Right kidney (tissue), 9 donors: ENCODE measurements at places on chromosomes 2 and 18.

DNA sequence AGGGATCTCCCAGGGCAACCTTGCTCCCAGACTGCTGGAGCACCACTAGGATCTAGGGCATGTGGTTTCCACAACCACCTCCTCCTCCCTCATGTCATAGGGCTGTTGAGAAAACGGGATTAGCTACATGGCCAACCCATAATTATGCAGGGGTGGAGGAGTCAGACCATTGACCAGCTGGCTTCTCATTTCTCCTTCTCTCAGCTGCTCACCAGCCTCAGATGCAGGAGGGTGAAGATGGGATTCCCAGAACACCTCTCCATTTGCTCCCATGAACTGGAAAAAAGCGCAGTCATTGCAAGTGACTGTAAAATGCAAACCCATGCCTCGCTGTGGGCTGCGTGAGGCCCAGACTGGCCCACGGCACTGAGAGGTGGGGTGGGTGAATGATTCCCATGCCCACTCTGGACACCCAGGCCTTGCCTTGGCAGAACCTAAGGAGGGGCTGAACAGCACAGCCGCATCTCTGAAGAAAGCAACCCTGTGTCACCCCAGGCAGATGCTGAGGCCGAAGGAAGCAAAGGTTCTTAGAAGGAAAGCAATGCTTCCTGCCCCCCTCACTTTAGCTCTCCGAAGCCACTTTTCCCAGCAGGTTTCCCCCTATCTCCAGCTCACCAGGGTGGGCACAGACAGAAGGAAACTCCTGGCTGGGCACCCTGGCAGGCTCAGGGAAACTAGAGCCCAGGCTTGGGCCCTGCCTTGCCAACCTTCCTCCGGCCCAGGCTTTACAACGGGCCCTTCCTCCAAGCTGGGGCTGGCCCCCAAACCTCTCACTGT, 69.6 kb upstream of the RTN4 start:
- DNase-seq: no peak

DNA sequence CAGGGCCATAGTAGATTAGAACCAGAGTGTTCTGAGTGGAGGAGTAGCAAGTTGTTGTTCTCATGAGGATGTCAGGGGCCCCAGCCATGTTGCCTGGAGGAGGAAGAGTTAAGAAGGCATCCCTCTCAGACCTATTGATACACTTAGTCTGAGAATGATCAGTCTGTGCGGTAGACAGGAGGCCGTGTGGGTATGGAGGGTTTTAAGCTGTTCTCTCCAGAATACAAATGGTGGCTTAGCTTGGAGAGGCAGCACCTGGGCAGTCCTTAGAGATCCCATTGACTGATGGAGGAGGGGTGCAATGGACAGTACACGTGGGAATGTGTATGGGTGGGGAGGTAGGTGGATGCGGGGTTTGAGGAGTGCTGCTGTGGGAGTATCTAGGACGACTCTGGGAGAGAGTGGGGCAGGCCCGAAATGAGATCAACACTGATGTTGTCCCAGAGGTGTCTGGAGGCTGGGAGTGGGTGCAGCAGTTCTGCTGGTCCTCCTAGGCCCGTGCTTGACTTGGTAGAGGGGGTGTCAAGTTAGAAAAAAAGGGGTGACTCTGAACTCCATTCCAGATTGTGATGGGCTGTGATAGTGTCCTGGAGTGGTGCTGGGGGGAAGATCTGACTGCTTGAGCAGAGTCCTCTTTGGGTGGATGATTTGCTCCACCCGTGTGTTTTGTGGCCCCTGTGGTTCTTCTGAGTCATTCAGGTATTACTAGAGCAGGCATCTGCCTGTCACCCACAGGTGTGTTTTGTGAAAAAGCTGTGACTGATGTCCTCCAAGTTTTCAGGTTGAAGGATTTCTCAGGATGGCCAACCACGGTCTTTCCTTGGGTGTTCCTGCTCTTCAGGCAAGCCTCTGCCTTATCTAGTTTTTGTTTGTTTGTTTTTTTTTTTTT, 44.7 kb downstream of the C2orf42 start:
- no peak for DNase-seq

DNA sequence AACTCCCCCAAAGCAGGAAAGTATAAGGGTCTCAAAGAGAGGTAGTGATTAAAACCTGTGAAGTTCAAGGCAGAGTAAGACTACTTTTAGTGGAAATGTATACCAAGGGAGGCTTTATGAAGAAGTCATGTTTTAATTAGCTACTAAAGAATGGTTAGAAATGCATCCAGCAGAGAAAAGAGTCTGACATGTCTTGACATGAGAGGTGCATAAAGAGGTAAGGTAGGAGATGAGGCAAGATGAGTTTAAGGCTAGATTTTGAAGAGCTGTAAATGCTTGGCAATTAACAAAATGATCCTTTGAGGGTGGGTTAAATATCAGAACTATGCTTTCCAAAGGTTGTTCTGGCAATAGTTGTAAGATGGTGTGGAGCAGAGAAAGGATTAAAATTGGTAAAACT, 88.7 kb upstream of the WDSUB1 start:
- no peak for DNase-seq

DNA sequence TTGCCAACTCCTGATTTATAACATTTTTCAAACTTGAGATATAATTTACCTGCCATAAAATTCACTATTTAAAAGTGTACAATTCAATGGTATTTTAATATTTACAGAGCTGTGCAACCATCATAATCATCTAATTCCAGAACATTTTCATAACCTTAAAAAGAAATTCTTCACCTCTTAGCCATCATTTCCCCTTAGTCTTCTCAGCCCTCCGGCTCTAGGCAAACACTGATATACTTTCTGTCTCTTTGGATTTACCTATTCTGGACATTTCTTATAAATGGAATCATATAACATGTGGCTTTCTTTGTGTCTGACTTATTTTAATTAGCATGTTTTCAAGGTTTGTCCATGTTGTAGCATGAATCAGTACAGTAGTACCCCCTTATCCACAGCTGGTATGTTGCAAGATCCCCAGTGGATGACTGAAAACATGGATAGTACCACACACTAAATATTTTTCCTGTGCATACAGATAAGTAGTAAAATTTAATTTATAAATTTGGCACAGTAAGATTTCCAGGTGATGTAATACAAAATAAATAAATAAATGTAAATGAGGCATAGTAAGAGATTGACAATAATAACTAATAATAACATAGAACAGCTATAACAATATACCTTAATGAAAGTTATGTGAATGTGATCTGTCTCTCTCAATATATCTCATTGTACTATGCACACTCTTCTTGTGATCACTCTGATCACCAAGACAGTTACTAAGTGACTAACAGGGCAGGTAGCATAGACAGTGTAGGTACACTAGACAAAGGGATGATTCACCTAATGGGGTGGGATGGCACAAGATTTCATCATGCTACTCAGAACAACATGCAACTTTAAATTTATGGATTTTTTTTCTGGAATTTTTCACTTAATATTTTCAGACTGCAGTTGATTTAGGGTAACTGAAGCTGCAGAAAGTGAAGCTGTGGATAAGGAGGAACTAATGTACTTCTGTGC, 73.1 kb downstream of the RAB3GAP1 start:
- DNase-seq: no peak

GRCh38 chr18:77207540-77207939, 42.1 kb upstream of the GALR1 start:
- no peak for DNase-seq

GRCh38 chr2:1847846-1848598, 103.7 kb upstream of the PXDN start:
- DNase-seq: no peak

DNA sequence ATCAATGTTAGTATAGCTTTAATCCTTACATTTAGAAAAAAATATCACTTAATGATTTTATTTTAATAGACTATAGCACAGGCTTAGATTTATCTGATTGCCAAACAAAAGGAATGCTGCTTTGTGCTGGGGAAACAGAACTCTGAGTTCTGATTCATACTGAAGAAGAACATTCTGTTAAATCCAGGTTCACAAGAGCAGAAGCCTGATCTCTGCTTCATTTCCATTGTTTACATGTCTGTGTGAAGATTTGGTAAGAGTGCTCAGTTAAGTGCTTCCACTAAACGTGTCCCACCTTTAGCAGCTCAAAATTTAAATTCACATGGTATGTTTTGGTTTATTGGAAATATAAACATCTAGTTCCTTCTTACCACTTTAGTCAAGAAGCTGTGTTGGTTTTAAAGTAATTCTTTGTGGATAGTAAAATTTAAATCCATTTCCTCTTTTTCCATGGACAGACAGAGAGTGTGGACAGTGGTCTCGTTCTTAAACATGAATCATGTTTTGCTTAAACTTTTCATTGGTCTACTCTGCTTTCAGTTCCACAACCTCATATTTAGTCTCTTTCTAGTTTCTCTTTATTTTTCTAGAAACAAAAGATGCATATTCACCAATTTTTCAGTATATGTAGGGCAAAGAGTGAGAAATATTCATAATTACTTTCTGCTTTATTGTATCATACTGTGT, 59.1 kb downstream of the NYAP2 start:
- DNase-seq: no peak

DNA sequence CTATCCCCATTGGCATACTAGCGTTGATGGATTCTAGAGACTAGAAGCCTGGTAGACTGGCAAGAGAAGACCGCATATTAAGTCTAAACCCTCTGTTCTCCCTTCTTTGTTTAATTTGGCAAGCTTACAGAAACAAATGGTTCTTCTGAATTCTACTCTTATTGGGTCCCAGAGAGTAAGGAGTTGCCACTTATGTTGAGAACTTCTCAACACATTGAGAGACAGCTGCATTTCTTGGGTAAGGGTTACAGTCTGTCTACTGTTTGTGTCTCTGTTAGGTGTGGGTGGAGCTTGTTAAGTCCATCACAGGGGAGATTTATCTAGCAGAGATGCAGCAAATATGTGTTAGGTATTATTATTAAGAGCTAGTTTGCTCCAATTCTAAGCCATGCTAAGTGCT, 435.8 kb upstream of the MEIS1 start:
- no peak for DNase-seq

DNA sequence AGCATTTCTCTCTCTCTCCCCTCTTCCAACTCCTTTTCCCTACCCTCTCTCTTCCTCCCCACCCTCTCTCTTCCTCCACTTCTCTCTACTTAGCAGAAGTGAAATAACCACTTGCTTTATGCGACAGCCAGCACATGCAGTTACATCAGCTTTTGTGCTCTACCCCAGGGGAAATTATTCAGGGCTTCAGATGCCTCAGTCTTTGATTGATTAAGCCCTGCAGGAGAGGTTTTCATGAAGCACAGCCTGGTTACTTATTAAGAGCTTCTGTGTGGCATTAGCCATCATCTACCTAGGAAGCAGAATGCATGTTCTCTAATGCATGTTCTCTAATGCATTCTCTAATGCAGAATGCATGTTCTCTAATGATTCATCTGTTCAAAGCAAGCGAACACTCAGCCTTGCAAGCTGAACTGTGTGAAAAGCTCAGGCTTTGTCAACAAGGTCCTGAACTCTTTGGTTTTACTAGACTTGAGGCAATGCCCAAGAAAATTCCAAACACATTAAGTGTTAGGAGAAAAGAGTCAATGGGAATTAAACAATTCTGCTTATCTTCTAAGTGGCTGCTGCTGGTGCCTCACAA, 56.1 kb downstream of the LHCGR start:
- no peak for DNase-seq
